ENCODE measurements at places on chromosomes 6 and 20.

DNA sequence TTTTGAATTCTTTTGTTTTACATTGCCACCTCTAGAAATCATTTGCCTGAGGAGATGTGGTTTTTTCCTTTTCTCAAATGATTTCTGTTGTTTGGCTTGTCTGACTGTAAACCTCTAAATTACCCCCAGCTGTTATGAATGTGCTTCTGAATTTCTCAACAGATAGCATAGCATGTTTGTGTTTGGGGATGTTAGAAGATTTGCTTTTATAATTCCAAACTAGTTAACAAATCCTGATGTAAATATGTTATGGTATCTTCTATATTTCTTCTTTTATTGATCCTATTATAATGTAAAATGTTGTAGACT is 31.6 kb upstream of the EZR start:
- no peak for DNase-seq

- DNase-seq = no peak
These were observed 463.9 kb upstream of the JARID2 start for GRCh38 chr6:14781772-14782525.

DNA sequence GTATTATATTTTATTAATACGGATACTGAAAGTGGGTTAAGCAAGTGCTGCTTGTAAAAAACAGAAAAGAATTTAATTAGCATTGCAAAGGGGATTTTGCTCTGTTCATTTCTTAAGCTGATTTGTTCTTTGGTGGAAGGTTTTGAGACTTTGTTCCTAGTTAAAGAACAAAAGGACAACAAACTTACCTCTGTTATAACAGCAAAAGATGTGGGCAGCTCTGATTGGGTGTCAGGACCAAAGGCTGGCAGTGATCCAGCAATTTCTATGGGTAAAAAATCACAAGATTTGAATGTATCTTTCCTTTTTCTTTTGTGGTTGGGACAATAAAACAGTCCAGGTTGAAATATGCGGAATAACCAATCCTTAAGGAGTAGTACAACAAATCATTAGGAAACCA is 68.8 kb downstream of the IMPG1 start:
- DNase-seq = no peak

GRCh38 chr20:33211817-33212424 is 5.2 kb upstream of the BPIFA3 start:
- DNase-seq = peak; percentile 24

DNA sequence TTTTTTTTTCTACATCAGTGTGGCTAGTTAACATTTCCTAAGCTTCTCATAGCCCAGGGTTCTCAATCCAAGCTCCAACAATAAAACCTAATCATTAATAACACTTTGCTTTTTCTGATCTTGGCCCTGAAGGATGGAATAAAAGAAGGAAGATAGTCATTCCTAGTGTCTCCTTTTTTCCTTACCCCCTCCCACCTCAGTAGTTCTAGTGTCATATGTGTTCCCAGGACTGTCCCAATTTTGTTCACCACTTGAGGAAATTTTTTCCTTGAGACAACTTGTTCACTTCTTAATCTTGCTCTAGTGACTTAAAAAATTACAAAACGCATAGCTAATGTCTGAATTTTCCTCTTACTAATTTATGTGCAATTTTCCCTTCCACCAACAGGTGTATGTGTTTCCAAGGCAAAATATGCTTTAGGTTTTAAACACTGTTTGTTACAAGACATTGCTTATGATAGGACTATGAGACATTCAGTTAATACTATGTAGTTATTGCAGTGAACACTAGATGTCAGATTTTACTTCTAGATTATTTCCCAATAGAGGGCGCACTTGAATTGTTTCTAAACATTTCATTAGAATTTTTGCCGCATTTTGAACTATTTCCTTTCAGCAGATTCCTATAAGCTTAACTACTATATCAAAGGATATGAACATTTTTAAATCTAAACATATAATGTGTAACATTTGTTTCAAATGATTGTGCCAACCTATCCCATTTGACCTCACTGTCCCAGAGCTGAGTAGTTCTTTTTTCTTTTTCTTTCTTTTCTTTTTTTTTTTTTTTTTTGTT is 18.5 kb upstream of the C6orf141 start:
- no peak for DNase-seq

Data from CD4-positive, alpha-beta T cell treated with Interleukin-6 for 4 hours (primary cell).